ENCODE measurements at places on chromosomes 7 and 10.
A peak's percentile ranks its signal among the peaks of the same experiment; 100 is the strongest.

DNA sequence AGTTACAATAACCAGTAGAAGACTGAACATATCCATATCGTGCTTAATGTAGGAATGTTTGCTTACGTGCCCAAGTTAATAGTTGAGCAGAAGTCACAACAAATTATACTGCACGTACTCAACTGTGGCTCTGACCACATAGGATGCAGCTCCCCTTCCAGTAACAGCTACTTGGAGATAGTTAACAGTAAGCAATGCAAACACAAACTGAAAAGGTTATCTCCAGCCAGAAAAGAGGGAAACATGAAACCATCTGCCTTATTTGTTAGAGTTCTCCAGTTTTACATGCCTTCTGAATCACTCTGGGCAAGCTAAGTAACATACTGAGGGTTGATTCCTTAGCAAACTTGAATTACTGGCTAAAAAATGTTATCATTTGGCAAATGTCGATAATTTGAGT, 9.8 kb downstream of the DHX32 start:
- no peak for DNase-seq

DNA sequence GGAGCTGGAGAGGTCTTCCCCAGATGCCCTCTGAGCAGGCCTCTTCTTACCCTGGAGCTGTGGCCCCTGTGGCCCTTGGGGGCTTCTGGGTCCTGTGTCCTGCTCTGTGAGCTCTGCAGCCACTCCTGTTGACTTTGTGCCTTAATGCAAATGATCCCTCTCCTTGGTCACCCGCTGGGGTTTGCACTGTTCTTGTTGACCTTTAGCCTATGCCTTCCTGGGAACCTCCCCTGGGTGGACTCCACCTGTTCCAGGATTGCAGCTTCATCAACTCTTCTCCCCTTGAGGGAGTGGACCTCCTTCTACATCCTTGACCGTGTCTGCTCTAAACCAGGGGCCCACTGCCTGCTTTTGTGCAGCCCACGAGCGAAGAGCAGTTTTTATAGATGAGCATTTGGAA, 58.6 kb upstream of the CTBP2 start:
- no peak for DNase-seq

- no peak for DNase-seq
Observed at GRCh38 chr7:47407821-47408674, 173.9 kb downstream of the TNS3 start.

DNA sequence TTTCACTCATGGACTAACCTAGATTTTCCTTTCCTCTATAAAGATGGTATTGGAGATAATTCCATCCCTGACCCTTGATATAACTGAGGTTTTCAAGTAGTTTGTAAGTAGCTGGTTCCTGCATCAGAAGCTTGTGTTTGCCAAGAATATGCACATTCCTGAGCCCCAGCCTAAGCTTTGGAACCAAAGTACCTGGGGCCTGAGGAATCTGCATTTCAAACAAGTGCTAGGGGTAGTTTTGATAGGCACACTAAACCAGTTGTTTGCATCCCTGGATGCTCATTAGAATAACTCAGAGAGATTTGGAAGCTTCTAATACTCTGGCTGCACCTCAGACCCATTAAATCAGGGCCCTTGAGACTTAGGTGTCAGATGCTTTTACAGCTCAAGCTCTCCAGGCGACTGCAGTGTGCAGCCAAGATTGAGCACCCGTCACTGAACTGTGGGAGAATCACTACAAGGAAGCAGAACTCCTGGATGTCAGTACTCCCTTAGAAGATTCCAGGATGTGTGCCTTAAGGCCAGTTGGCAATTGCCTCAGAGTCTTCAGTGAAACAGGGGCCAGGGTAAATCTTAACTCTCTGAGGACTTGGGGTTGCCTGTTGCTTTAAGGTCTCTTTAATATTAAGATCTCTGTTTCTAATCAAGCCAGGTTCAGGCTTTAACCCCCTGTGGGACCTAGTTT, 565.0 kb downstream of the REEP3 start:
- no peak for DNase-seq

DNA sequence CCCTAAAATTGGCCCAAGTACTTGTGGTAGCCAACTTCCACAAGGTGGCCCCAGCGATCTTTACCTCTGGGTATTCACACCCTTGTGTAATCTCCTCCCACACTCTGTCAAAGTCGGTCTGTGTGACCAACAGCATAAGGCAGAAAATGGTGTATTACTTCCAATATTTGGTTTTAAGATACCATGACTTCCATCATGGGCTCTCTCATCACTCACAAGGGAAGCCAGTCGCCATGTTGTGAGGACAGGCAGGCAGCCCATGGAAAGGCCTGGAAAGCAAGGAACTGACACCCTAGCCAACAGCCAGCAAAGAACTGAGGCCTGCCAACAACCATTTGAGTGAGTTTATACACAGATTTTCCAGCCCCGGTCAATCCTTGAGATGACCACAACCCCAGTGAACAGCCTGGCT, 91.0 kb upstream of the KMT2E start:
- DNase-seq: peak; percentile 61

DNA sequence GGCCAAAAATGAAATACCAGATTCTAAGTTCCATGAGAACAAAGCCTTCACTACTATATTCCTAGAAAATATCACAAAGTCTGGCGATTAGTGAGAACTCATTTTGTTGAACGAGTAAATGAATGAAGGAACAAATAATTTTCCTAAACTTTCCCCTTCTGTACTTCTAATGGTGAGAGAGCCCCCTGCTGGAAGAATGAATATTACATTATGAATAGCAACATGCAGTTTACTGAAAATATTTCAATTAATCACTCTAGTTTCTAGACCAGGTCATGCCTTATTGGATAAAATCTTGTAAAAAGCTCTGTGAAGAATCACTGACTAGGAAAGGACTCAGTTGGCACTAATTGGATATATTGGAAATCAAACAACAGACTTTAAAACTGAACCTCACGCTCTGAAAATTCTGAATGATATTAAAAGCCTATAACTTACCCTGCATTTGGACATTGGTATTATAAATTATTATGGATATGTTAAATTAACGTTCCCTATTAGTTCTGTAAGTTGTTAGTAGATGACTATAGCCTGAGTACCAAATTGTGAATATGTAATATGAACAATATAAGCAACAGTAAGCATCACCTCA, 32.4 kb upstream of the MTPN start:
- DNase-seq: peak; percentile 45

DNA sequence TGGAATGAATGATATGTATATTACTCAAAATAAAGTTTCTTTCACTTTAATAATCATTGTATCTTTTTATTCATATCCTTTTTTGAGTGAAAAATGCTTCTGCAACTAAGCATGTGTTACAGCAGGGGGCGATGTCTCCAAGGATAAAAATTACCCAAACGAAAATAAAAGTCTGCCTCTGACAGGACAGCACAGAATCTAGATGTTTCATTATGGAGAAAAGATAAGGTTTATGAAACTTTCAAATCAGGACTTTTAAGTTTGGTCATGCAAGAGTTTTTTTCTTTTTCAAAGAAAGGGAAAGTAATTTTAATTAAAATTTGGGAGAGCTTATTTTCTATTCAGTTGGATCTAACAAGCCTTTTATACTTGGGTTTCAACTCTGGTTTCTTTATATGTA, 48.4 kb downstream of the TES start:
- DNase-seq: peak; percentile 41

DNA sequence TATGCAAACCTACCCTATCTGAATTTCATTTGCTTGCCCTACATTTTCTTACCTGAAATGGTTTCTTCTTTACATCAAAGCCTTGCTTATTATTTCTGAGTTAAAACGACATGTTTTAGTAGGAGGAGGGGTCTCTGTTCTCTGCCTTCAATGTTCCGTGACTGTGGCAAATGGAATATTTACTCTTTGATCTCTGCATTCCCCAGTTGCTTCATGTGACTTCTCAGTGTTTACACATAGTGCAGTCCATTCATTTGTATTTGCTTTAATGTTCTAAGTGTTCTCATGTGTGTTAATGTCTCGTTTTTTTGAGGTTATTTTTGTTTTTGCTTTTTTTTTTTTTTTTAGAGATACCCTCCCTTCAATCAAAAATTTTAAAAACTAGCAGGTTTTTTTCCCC, 75.8 kb downstream of the GNAI1 start:
- DNase-seq: no peak

- DNase-seq: no peak
Observed at GRCh38 chr7:45267262-45267661, 109.7 kb downstream of the RAMP3 start.

DNA sequence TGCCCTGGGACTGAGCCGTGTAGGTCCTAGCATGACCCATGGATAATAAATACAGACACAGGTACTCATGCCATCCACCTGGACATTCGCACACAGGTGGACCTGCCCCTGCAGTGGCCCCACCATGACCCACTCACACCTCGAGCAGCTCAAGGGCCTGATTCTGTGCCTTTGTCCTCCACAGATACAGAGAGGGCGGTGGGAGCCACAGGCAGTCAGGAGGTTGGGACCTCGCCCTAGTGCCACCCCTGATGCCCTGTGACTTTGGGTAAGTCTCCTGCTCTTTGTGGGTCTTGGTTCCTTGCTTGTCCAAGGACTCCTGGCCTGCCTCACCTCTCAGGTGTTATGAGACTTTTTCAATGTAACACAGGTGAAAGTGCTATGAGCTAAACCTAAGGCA, 42.9 kb downstream of the C10orf120 start:
- DNase-seq: no peak

DNA sequence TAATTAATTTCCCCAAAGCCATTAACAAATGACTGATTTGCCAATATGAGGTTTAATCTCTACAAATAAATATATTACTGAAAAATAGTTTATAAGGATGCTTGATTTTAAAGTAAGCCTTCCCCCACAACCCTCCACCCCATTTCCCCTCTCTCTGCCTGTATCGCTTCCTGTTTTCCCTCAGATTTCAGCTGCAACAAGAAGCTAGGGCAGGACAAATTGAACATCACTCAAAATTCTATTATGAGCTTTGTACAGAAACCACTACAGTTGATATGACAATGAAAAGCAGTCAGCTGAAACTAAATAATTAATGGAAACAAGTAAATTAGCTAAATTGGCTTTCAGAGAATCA, 109.0 kb upstream of the SP4 start:
- DNase-seq: no peak

- DNase-seq: no peak
Observed at GRCh38 chr7:30437823-30438574, 40.6 kb downstream of the NOD1 start.

DNA sequence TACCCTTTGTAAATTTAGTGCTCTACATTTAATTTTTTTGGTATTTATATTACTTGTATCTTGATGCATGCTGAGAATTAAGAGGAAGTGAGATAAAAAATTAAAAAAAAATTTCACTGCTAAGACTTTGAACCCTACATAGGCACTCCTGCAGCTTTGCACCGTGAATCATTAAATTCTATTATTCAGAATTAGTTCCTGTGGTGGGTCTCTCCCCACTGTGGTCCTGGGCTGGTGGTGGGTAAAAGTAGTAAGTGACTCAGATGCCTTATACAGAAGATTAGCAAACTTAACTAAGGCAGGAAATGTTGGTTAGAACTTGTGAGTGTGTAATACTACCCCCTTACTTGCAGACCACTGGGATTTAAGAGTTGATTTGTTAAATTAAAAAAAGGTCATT, 72.6 kb downstream of the AP3M1 start:
- DNase-seq: no peak

DNA sequence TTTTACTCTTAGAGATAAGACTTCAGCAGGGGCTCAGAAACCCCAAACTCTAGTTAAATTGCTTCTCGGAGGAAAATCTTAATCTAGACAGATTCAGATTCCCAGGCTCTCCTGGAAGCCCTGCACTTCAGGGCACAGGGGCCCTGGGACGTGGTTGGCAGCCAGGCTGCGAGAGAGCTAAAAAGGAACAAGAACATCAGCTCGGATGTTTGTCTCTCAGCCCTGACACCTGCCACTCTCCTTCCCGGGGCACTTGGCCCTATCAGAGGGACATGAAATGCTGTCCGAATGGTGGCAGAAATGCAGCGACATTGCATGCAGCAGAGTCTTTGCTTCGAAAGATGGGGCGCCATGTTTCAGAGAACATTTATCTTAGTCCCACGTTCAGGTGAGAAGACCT, 166.8 kb downstream of the CCDC3 start:
- DNase-seq: no peak

DNA sequence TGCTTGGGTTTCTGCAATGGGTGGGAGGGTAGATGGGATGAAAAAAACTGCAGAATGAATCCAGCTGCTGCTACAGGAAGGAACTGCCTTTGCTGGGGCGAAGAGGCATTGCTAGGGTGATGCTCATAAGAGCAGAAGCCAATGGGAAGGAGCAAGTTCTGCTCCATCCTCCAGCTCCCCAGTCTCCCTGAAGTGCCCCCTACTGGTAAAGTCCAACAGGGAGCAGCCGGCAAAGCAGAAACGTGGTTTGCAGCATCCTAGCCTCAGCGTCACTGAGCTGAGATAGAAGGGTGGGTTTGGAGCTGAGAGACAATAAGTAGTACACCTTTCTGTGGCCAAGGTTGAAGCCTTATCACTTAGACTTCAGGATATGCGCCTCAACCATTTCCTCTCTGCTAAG, 220.5 kb downstream of the CCSER2 start:
- DNase-seq: peak; percentile 37

DNA sequence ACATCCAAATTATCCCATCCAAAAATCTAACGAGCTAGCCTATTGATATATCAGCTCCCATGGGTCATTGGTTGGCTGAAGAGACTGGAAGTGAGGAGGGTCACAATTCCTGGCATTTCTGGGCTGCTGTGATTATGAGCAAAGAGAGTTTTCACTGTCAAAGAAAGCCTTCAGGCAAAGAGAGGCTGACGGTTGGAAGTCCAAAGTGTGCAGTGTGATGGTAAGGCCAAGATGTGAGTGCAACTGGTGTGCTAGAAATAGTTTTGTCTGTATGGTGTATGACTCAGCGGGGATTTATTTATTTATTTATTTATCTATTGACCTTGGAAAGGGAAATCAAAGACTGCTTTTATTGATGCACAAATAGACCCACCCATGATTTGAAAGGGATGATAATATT, 75.0 kb downstream of the AASS start:
- no peak for DNase-seq

- no peak for DNase-seq
Observed at GRCh38 chr7:157621131-157621681, 284.4 kb downstream of the DNAJB6 start.

- no peak for DNase-seq
Observed at GRCh38 chr7:47280114-47280513, 301.8 kb downstream of the TNS3 start.

DNA sequence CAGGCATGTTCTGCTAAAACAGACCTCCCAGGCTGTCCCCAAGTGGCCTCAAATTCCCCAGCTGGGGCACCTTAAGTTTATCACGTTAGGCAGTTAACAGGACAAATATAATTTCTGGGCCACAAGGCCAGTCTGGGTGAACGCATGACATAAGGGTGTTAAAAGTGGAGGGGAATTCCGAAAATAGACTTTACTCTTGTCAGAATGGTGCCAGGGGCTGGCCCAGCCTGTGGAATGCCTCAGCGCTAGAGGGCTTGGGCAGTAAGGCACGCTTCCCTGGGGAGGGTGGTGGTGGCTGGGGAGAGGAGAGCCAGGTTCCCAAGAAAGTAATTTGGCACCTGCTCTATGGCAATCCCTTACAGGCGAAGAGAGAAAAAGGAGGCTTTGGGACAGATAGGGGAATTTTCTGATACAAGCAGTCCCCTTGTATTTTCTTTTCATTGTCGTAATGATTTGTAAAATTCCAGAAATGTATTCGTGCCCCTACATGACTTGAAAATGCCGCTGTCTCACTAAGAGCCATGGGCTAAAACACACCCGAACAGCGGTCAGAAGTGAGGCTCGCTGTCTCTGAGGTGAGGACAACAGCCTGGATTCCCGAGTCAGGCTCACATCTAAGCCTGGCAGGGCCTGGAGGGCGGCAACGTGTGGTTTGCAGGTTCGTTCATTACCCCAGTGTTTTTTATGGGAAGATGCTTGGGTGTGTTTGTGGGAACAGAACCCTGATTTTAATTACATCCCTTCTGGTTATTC, 463.2 kb upstream of the GALNT17 start:
- no peak for DNase-seq

- DNase-seq: no peak
Observed at GRCh38 chr7:115260381-115260780, 338.5 kb downstream of the MDFIC start.
